NCI-H187 treated with DMSO at 0.1 percent for 48 hours (cell line): ENCODE measurements at places on chromosomes 12 and 14.

- no peak for DNase-seq
Observed at GRCh38 chr12:2101359-2101758, 48.6 kb downstream of the CACNA1C start.

DNA sequence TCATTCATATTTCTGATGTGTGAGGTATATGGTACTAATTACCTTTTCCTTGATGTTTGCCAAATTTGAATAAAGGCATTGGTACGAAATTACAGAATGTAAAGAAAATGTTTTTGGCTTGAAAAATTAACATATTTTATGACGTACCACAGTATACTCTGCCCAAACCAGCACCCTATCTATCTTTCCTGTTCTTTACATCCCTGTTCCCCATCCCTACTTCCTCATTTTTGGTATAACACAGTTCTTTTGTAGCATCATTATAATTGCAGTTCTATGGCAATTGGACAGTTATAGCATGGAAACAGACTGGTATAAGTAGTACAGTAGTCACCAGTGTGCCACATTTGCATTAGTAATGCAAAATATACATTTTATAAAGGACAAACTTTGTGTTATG lies 7.0 kb upstream of the CCT2 start:
- DNase-seq = no peak

- no peak for DNase-seq
Observed at GRCh38 chr12:7935590-7936581, at the start of gene SLC2A3. SLC2A3 (minus strand) TSS chr12:7936187; CDS start chr12:7936034, 153 bp downstream.

DNA sequence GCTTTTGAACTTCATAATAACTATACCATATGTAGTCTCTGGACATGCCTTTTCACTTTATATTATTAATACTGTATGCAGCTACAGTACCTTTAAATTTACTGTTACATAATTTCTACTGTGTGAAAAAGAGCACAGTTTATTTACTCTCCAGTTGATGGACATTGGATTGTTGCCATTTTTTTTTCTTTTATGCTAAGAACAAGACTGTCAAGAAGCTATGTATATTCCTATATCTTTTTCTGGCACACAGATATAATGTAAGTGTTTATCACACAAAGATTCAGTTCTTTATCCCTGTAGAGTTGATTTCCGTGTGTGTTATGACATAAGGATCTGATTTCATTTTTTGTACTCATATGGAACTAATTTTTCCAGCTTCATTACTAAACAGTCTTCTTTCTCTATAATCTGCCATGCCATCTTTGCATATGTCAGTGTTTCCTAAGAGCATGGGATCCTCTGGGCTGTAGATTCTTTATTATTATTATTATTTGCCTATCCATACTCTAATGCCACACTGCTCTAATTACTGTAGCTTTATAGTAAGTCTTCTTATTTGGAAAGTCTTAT lies 593.0 kb upstream of the ATP2B1 start:
- DNase-seq = no peak

- no peak for DNase-seq
Observed at GRCh38 chr12:82529101-82529500, 157.6 kb upstream of the TMTC2 start.

GRCh38 chr14:104843442-104844305 lies 21.4 kb upstream of the CEP170B start:
- no peak for DNase-seq

- DNase-seq = no peak
Observed at GRCh38 chr14:59538936-59539335, 37.7 kb downstream of the CCDC175 start.

GRCh38 chr12:27673101-27673718 lies 23.0 kb upstream of the REP15 start:
- DNase-seq = no peak

- no peak for DNase-seq
Observed at GRCh38 chr14:91418387-91419043, 895 bp upstream of the CCDC88C start.

- DNase-seq = no peak
Observed at GRCh38 chr12:45304514-45305178, 88.8 kb downstream of the ANO6 start.

DNA sequence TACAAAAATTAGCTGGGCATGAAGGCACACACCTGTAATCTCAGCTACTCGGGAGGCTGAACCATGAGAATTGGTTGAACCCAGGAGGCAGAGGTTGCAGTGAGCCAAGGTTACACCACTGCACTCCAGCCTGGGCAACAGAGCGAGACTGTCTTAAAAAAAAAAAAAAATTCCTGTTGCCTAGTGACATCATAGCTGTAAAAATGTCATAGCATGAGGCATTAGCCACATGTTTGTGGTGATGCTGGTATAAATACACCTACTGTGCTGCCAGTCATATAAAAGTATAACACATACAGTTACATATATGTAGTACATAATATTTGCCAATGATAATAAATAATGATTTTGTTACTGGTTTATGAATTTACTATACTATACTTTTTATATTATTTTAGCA lies 22.2 kb downstream of the SLC41A2 start:
- no peak for DNase-seq

DNA sequence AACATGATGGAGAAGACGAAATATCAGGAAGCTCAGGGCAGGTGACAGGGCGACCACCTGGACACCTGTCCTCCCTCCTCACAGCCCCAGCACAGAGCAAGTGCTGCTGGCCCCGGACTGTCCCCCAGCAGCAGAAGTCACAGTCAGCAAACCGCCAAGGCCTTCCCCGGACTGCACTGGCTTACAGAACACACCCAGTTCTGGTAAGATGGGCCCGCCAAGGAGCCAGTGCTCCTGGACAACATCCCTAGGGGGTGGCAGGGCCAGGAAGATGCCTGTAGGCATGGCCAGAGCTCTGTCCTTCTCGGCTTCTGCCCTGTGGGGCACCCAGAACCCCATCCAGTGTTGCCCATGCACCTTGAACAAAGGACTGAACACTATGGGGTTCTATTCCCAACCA lies 77.9 kb downstream of the BCL11B start:
- no peak for DNase-seq

GRCh38 chr14:96661244-96661969 lies 135.8 kb upstream of the VRK1 start:
- no peak for DNase-seq

DNA sequence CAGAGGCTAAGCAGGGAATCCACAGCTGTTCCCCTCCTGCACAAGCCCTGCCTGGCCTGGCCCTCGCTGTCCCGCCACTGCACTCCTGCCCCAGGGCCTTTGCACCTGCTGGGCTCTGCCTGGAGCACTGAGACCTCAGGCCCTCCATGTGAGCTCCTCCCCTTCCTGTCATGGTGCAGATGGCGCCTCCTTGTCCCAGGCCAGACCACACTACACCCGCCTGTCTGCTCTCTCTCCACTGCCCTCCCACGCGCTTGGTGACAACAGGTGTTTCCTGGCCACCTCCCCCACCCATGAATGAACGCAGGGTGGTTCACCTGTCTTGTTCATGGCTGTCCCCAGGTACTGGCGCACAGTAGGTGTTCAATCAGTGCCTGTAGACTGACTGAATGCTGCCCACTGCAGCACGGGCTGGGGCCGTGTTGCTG lies 82.9 kb downstream of the NCOR2 start:
- DNase-seq = no peak

GRCh38 chr12:25324861-25325260 lies 74.1 kb upstream of the KRAS start:
- DNase-seq = no peak

DNA sequence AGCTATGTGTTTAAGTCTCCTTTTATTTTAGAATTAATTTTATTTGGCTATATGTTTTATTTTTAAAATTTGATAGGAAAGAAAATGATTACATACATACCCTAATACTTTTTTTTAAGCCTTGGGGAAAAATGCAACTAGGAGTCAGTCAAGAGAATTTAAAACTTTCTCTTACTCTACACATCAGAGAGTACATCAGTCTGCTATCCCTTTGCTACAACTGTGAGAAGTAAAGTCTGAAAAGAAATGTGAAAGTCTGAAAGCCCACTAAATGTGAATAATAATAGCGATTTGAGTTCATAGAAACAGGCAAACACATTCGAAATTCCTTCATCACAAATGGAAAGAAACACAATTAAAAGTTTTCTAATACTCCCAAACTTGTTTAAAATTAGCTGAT lies 95.0 kb downstream of the PTPRQ start:
- no peak for DNase-seq

- no peak for DNase-seq
Observed at GRCh38 chr14:98548071-98548686, 723.8 kb downstream of the BCL11B start.

DNA sequence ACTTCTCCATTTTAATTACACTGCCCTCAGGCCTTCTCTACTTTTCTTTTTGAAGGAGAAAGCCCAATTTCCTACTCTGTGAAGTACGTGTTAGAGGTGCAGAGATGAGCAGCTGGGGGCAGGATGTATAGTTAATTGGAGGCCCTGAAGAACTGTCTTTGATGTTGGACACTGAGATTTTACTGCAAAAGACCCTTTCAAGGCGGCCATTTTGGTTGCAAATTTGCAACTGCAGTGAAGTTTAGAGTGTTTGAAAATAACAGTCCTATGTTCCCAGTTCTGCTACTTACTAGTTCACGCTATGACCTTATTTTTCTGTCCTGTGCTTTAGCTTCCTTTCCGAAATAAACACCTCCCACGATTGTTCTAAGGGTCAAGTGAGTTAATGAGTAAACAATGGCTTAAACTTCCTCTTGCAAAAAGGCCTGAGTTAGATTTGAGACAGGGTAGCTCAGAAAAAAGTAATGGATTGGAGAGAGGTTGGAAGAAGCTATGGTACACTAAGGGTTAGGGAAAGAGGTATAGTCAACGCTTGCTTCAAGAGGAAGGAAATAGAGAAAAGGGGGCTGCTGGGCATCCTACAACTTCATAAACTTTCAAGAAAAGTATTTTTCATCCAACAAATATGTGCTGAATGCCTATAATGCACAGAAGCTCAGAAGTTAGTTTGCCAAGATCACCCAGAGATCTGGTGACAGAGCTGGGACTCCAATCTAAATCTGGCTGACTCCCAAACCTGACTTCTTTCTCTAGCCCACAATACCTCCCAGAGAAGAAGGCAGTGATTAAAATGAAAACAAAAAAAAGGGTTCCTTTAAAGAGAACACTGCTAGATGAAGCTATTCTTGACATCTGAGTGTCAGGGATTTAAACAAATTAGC lies 26.4 kb upstream of the DICER1 start:
- no peak for DNase-seq

DNA sequence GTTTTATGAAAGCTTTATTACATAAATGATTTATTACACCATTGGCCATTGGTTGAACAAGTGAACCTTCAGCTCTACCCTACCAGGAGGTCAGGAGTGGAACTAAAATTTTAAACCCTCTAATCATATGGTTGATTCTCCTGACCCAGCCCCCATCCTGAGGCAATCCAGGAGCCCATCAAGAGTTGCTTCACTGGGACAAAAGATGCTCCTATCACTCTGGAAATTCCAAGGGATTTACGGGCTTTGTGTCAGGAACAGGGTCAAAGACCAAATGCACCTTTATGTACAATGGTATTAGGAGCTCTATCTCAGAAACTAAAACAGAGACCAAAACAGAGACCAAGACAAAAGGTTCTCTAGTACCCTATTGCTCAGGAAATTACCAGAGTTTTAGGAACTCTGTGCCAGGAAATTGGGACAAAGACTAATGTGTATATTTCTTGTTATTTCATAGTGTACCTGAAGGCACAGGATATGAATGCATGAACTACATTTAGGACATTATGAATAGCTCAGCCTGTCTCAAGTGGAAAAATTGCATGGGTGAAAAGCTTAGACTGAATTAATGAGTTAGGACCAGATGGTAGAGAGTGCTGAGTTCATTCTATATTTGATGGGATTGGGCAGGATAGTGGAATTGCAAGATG lies 171.7 kb upstream of the FLRT2 start:
- DNase-seq = no peak

DNA sequence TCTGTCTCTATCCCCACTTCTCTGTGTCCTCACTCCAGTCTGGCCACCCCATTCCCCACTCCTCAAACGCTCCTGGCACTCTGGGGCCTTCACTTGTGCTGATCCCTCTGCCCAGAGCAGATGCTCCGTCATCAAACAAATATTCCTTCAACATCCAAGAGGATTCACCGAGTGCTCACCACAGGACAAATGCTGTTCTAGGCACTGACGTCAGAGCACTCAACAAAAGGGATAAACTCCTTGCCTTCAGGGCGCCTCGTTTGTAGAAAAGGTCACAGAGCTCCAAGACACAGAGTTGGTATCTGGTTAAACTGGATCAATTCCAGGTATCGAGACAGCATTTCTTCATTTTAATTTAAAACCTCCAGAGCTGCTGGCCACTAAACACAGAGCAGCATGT lies 35.3 kb downstream of the PSMC1 start:
- no peak for DNase-seq

DNA sequence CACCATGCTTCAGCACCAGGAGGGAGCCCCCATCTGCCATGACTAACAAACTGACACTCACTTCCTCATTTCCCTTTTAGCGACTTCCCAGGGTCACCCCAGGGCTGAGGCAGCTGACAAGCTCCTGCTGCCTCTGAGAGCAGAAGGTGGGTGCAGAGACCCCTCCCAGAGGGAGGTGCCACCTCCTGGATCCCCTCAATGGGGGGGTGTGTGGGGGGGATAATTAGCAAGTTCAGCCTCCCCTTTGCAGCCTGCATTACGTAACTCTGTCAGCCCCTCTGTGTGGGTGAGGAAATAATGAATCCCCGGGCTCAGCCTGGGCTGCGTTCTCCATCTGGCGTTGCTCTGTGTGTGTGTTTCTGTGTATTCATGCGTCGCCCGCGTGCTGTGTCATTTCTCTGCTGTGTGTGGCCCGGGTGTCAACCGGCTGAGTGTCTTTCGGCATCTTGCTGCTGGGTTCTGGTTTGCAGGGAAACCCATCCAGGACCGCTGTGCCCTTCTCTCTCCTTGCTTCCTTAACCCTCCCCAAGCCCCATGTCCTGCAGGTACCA lies 28.0 kb downstream of the NOS1 start:
- DNase-seq = no peak

GRCh38 chr12:106733660-106734059 lies 40.8 kb upstream of the RIC8B start:
- DNase-seq = no peak

DNA sequence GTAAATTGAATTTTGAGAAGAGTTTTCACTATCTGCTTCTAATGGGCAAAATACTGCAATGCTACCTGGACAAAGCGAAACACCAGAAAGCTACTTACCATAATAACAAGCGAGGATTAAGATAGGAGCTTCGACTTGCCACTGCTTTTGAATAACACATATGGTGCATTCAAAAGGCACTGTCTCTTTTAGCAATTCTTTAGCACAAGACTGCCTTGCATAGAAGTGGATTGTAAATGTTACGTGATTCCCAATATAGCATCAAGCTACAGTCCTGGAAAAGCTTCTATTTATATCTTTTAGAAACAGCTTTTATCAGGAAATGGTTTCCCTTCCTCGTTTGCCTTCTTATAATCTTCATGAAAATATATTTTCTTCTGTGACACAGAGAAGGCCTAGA lies 258.7 kb upstream of the PDE3A start:
- DNase-seq = no peak

- no peak for DNase-seq
Observed at GRCh38 chr14:74394549-74394948, 31.5 kb downstream of the SYNDIG1L start.

- DNase-seq = no peak
Observed at GRCh38 chr12:1590221-1590979, 4.0 kb downstream of the FBXL14 start.
